ENCODE measurements at places on chromosomes 6 and 20.

DNA sequence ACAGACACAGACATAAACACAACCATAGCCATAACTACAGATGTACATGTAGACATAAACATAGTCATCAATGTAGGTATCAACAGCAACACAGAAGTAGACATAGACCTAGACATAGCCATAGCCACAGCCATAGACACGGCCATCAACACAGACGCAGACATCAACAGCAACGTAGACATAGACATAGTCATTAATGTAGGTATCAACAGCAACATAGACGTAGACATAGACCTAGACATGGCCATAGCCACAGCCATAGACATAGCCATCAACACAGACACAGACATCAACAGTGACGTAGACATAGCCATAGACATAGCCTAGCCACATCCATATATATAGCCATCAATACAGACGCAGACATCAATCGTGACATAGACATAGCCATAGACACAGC is 258.3 kb upstream of the FOXQ1 start:
- DNase-seq = no peak

DNA sequence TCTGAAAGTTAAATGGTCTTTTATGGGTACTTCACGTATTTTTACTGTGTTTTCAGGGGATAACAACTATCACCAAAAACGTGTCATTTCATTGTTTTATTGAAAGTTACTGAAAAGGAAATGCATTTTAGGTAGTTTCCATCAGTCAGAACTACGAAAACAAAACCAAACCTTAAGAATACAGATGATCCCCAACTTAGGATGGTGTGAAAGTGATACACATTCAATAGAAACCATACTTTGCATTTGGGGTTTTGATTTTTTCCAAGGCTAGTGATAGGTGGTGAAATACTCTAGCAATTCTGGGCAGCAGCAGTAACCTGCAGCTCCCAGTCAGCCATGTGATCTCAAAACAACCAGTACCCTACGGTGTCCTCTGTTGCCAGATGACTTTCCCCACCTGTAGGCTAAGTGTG is 25.9 kb upstream of the EFHC1 start:
- DNase-seq = peak; percentile 36

GRCh38 chr20:11929947-11930346 is 12.3 kb downstream of the BTBD3 start:
- no peak for DNase-seq

DNA sequence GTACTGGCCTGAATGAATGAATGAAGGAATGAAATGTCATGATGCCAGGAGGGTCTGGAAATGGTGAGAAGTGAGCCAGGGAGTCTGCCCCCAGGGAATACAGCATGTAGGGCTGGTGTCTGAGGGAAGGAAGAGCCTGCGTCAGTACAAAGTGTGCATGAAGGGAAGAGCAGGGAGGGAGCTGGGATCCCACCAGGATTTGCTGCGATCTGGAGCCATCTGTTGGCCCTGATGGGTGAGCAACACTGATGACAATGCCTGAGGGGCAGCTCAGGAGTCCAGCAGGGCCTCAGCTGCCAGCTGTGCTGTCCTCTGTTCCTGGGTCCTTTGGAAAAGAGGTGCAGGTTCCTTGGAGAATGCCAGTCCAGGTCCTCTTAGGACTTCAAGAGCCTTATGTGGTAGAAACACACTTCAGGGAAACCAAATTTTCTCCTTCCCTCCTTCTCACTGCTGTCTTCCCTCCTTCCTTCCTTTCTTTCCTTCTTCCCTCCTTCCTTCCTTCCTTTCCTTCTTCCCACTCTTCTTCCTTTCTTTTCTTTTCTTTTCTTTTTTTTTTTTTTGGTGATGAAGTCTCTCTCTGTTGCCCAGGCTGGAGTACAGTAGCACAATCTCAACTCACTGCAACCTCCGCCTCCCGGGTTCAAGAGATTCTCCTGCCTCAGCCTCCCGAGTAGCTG is 11.5 kb downstream of the BPI start:
- DNase-seq = no peak

DNA sequence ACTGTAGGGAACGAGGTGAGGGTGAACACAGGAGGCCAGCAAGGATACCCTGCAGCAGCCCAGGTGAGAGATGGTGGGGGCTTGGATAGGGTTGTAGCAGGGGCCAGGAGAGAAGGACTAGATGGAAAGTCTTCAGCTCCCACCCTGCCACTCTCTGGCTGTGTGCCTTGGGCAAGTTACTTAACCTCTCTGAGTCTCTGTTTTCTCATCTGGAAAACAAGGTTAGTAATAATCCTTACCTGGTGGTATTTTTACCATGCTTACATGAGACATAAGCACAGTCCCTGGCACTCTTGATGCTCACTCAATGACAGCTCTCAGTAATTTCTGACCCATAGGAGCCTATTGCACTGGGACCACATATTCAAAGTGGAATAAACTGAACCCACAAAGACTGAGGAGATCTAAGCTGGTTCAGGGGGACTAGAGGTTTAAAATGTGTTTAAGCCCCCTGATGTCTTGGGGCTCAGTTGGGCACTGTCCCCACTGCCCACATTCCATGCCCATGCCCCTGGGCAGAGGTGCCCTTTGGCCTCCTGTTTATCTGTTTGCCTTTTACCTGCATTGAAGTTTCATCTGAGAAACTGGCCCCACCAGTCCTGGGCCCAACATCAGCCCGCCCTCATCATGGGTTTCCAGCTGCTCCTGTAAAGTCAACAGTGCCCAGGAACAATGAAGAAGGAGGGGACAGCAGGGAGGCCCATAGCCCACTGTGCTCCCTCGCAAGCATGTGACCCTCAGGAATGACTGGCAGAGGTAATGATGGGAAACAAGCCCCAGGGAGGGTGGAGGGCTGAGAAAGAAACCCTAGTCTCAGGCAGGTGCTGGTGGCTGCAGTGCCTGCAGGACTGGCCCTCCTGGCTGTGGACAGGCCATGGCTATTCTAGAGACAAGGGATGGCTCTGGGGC is 104.0 kb downstream of the VEGFA start:
- no peak for DNase-seq

GRCh38 chr20:58900397-58900796 is 47.9 kb downstream of the GNAS start:
- no peak for DNase-seq

GRCh38 chr20:24828992-24829648 is 119.9 kb upstream of the CST7 start:
- DNase-seq = no peak

DNA sequence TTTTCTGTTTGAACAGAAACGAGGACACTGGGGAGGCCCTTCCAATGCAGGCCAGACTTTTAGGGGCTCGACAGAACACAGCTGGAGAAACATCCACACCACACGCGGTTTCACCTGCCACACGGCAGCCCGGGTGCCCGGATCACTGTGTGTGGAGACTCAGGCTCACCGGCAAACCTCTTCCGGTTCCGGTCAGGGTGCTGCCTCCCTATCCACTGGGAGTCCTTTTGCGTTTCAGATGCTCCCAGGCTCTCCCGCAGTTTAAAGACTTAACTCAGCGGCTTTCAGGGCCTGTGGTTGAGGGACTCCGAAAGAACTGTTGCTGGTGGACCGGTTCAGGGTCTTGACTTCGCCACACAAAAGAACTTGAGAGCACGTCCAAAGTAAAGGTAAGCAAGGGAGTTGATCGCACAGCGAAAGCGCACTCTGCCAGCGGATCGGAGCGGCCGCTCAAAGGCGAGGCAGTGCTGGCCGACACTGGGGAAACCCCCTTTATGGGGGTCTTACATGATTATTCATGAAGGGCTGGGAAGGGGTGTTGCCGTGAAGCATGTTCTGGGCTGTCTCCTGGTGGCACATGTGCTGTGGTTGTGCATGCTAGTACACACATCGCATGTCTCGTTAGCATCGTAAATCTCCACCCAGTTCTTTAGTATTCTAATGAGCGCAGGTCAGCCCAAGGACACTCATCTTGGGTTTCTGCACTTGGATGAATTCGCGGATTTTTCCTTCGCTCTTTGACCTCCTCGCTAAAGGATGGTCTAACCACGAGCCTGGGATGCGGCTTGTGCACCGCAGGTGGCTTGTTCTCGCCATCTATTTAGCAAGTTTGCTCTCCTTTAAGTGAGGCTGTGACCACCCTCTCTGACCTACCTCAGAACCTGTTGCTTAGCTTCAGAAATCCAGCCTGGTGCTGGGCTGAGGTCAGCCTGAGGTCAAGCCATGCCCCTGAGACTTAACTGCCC is 180.3 kb downstream of the CDH26 start:
- DNase-seq = peak; percentile 74

DNA sequence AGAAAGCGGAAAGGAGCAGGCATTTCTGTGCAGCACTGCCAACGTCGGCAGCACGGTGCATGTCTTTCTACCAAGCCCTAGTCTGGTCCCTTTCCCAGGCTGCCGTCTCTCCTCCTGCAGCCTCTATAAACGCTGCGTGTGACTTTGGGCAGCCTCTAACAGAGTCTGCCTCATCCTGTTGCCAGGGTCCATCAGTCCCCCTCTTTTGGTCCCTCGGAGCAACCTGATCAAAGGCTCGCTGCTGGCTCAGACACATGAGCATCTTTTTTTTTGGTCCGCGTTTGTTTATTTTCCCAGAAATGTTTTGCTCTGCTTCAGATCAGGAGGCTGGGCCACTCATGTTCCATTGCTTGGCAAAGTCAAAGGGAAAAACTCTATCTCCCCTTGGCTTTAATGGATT is 166.8 kb upstream of the CST7 start:
- no peak for DNase-seq

DNA sequence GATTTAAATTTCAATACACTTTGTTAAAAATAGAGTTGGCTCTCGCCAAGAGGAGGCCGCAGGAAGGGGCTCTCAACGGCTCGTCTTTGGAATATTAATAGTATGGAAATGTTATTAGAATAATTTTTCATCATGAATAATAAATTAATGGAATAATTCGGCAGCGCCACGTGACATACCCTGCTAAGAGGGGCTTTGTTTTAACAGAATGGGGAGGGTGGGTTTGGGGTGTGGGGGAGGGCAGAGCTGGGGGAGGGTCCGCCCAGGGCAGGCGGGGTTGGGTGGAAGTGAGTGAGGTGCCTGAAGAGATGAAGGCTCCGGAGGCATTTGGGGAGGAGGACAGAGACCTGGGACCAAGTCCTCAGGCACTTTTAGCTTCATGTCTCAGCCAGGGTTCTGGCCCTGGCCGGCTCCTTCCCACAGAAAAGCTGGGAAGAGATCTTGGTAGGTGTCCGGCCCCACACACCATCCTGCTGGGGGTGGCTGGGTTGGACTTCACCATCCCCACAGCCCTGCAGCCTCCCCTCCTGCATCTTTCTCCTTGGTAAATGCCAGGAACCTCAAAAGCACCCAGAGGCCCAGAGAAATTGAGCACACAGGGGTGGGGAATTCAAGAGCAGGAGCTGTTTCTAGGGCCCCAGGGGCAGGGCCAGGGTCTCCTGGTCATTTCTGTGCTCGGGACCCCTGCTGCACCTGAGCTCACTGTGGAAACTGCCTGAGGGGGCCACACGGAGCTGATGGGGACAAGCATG is 93.6 kb upstream of the BHLHE23 start:
- peak; percentile 1 for DNase-seq

GRCh38 chr6:165889636-165890403 is 226.8 kb upstream of the PDE10A start:
- peak; percentile 29 for DNase-seq

- no peak for DNase-seq
Observed at GRCh38 chr20:2706688-2707352, 14.2 kb downstream of the EBF4 start.

- DNase-seq = no peak
Observed at GRCh38 chr6:42113936-42114636, 28.3 kb downstream of the C6orf132 start.

- peak; percentile 28 for DNase-seq
Observed at GRCh38 chr20:48718786-48719578, 108.8 kb downstream of the PREX1 start.

DNA sequence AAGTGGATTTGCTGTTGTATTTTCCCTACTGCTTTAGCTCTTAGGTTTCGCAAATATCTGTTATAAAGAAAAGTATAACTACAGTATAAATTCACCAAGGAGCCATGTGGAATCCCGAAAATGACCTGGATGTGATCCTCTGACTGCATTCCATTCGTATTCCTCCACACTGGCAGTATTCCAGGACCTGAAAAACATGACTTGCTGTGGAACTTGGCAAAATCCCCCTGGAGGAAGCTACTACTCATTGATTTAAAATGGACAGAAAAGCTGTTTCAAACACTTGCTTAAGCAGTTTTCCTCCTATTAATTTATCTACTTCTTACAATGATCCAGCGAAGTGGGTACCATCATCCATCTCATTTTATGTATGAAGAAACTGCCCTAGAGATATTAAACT is 13.3 kb upstream of the ENPP5 start:
- DNase-seq = no peak

- DNase-seq = peak; percentile 76
Observed at GRCh38 chr6:34027445-34027936, 118.4 kb downstream of the GRM4 start.

- peak; percentile 36 for DNase-seq
Observed at GRCh38 chr6:44064089-44064947, 62.9 kb downstream of the MRPL14 start.

- no peak for DNase-seq
Observed at GRCh38 chr20:9280666-9281065, 211.8 kb downstream of the PLCB4 start.

GRCh38 chr6:168985705-168986104 is 267.9 kb downstream of the THBS2 start:
- no peak for DNase-seq

DNA sequence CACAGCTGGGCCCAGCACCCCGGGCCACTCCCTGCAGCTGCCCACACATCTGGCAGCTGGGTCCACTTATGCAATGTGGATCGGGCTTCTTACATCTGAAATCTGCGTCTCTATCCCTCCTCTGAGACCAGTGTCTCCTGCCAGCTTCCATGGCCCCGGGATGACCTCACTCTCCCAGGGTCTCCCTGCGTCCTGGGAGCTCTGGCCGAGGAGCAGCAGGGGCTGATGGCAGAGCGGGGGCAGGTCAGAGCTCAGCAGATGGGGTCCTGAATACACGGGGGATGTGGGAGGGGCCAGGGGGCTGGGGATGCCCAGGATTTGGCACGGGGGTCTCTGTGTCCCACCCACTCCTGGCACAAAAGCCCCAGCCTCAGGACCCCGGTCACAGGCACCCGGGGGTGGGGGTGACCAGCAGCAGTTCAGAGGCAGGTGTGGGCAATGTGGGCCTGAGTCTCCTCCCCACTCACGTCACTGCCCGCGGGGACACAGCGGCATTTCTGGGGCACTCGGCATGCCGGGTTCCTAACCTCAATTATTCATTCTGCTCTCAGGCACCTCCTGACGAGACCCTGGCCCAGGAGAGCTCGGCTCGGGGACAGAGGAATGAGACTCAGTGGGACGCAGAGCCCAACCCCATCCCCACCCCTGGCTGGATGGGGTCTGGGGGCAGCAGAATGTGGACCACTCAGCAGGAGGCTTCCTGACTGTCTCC is 16.4 kb downstream of the CHRNA4 start:
- no peak for DNase-seq

DNA sequence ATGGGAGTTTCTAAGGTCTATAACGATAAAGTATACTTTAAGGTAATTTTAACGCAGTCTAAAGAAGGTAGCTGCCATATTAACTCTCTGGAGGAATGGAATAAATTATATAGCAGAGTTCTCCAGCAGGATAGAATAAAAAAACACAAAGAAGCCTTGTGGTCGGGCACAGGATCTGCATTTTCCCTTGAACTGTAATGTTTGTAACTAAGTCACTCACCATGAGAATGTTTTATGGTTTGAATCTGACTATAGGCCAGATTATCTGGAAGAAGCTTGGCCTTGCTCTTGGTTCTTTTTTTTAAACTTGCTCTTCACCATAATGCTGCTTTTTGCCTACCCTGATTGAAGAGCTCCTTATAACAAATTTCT is 238.8 kb upstream of the NOX3 start:
- DNase-seq = no peak
